ENCODE measurements at places on chromosomes 7 and 10.

DNA sequence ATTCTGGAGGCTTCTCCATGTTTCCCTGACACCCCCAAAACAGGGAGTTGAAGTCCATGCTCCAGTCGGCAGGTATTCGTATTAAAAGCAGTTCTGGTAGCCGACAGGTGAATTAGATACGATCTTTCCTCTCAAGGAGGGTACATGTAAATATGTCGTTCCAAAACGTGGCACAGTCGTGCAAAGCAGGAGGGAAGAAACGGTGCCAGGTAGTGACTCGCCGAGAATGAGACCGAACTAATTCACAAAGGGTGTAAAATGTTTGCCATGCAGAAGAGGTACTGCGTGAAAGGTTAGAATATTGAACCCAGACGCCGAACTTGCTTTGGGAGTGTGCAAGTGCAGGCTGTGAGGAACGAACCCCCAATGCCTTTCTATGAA lies 483 bp downstream of the EDRF1 start:
- DNase-seq, result no peak

DNA sequence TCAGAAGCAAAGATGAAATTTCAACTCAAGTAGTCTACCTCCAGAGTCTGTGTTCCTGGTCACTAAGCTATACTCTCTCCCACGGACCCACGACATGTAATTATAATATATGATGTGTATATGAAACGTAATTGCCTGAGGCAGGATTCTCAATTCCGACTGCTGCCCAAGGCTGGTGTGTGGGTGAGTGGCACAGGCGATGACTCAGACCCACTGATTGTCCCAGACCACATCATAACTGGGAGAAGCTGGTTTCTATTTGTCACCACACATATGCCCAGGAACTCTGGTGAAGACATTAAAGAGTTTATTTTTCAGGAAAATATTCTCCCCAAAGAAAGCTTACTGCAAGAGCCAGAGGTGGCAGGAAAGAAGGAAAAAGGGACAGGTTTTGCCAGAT lies 219.3 kb downstream of the JAZF1 start:
- no peak for DNase-seq

- DNase-seq, result no peak
Observed at GRCh38 chr7:149252378-149252777, 9.6 kb upstream of the ZNF783 start.

DNA sequence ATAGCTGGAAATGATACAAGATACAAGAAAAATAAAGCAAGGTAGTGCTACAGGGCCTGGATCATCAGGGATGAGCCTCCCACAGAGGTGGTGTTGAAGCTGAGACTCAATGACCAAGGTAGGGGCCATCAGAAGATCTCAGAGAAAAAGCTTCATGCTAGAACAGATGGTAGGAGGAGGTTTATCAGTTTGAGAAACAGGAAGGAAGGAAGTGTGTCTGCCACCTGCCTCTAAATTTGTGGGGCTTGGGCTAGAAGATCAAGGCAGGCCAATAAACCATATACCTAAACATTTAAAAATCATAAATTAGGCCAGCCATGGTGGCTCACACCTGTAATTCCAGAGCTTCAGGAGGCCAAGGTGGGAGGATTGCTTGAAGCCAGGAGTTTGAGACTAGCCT lies 410.8 kb upstream of the PRKCQ start:
- no peak for DNase-seq

DNA sequence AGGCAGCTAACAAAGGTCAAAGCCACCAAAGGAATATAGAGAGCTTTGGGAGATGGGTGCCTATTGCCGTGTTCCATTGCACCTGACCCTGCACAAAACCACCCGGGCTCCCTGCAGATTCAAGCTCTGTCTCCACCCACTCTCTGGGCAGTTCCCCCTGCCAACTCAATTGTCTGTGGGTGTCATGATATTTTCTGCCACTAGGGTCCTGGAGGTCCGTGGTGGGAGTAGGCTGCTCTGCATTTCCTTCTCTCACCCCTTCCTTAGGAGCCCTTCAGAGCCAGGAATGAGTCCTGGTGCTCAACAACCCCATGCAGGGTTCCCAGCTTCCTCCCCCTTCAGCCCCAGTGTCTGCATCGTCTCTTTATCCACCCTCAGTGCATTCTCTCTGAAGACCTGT lies 34.1 kb downstream of the PNLIPRP2 start:
- no peak for DNase-seq

- DNase-seq, result no peak
Observed at GRCh38 chr7:106080300-106080987, 31.7 kb downstream of the SYPL1 start.

DNA sequence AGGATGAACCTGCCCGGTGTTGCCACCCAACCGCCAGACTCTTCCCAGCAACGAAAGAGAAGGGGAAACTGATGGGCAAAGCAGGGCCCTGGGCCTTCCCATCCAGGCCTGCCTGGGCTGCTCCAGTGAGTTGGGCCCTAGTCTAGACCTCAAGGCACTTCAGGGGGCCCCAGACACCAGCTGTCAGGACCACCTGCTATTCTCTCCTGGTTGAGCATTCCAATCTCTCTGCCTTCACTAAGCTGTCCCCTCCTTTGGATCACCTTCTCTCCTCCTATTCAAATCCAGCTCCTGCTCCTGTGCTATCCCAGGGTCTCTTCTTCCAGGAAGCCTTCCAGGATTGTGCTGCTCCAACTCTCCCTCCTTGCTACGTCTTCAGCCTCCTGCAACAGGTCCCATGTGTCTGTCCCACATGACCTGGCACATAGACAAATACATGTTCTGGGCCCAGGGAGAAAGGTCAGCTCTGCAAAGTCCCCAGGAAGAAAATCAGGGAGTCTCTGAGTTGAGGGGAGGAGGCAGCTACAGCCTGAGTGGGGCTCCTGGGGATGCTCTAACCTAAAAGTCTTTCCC lies 3.1 kb downstream of the STX1A start:
- no peak for DNase-seq

GRCh38 chr10:123748711-123749110 lies 82.6 kb downstream of the GPR26 start:
- no peak for DNase-seq

DNA sequence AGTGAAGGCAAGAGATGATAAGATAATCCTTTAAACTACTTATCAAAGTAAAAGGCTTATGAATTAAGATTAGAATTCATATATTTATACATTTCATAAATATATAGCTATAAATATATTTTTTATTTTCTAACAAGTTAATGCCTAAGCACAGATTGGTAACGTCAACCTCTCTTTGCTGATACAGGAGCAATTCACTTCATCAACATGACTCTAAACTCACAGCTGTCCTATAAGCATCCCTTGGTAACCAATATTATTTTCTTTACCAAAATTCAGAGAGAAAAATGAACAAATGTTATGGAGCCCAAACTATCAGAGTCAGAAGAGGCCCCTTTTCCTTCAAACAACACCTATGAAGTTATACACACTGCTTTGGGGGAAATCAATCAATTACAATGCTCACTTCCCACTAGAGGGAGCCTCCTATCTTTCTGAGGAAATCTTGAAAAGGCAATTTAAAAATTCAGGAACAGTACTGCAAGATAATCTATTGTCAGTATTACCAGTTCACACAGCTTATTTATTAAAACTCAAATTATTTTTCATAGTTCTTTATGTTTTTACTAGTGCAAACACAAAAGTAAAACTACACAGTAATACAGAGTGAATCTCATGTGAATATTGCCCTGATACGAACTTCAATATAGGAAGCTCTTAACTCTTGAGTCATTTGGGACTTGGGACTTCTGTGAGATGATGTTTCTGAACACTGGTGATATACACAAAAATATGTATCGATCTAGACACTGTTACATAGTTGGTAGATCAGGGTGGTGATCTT lies 51.0 kb upstream of the NOBOX start:
- no peak for DNase-seq

- DNase-seq, result no peak
Observed at GRCh38 chr10:35369049-35369611, 32.8 kb downstream of the CCNY start.

DNA sequence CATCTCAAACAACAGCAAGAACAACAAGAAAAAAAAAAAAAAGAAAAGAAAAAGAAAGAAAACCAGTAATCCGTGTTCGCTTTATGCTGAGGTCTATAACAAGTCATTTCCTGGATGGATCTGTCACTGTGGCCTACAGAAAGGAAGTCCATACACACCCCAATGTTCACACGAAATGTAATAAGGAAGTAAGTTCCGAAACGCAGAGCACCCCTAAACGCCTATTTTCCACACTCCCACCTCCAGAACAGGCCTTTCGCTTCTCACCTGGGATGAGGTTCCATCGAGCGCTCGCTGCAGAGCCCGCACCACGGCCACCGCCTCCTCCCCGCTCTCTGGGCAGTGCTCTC lies 735 bp downstream of the ZNF394 start:
- peak; percentile 36 for DNase-seq

DNA sequence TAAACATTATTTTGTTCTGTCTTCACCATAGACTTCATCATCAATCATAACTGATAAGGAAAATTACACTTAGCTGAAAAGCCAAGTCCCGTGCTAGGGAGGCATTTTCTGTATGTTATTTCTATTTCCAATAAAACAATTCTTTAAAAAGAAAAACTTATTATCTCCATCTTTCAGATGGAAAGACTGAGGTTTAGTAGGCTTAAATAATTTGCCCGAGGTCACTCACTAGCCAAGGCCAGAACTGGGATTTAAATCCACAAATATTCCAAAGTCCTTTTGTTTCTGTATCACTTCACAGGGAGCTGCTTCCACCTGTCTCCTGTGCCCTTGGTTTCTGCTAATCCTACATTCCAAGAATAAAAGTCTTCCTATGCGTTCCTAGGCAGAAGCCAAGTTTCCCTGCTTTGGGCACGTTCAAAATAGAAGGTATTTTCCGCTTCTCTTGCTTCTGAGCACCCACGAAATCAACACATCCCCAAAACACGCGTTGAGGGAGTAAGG lies 732 bp downstream of the CPVL start:
- no peak for DNase-seq

- peak; percentile 70 for DNase-seq
Observed at GRCh38 chr10:84138478-84139125, 707 bp upstream of the GHITM start.

GRCh38 chr7:73433924-73434700 lies 534 bp downstream of the FZD9 start:
- DNase-seq, result peak; percentile 22

GRCh38 chr7:37768611-37769010 lies 79.8 kb upstream of the NME8 start:
- DNase-seq, result no peak
